ENCODE measurements at places on chromosomes 13 and 19.
A peak's percentile ranks its signal among the peaks of the same experiment; 100 is the strongest.

GRCh38 chr13:109256866-109257760 lies 529.3 kb downstream of the IRS2 start:
- DNase-seq: no peak

DNA sequence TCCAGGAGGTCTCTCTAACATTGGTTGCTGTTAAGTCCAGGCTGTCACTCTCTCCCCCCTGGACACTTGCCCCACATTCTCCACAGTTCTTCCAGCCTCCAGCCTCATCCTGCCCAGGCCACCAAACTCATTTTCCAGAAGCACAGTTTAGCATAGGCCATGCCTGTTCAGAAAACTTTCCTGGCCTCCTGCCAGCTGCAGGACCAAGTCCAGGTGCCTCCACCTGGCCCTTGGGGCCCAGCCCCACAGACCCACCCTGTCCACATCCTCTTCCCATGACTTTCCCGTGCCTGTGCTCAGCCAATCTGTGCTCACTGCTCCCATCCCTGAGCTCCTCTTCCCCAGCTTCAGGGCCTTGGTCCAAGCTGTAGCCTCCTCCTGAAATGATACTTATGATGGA lies 905.0 kb downstream of the UQCRFS1 start:
- DNase-seq: no peak

DNA sequence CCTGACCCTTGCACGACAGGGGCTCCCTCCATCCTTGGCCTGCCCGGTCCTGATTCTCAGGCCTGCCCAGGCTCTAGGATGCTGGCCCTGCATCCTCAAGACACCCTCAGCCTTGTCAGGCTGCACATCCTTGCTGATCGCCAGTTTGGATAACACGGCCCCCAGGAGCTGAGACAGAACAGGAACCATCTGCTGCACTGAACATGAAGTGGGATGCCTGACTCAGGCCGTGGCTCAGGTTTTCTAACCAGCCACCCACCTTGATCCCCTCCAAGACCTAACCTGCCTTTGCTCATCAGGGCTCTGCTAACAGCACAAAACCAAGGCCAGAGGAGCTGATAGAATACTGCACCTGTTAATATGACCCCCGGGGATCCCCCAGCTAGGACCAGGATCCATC lies 56.0 kb downstream of the EPS15L1 start:
- DNase-seq: no peak

- no peak for DNase-seq
Observed at GRCh38 chr13:44211286-44211685, 162.3 kb upstream of the SERP2 start.

DNA sequence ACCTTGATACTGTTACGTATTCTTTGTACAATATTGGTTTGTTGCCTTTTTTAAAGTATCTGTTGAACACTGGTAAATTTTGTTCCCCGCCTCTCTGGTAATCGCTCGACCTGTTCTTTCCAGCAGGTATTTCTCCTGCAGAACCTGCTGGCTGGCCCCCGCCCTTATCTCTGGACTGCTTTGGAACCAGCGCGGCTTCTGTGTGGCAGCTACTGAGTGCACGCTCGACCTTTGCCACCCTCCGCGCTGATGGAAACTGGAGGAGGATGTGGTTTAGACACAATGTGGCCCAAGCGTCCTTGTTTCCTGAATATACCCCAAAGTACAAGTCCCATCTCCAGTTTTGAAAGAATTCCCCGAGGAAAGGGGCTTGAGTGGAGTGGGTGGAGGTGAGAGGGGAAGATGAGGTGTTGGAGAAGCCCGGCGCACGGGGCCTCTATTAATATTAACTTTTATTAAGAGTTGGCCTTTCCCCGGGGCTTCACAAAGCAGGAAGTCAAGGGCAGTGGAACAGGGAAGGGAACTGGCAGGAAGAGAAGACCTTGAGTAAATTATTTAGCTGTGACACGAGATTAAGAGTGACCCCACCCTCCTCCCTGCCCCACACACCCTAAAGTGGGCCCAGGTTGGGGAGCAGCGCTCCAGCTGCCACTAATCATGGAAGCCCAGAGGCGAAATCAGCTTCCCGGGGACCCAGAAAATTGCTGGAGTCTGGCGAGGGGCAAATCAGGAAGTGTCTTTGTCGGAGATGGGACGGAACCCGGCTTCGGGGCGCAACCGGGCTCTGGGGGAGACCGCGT lies 16.0 kb downstream of the CDX2 start:
- no peak for DNase-seq

GRCh38 chr19:38089440-38089839 lies 134.6 kb downstream of the DPF1 start:
- DNase-seq: no peak

DNA sequence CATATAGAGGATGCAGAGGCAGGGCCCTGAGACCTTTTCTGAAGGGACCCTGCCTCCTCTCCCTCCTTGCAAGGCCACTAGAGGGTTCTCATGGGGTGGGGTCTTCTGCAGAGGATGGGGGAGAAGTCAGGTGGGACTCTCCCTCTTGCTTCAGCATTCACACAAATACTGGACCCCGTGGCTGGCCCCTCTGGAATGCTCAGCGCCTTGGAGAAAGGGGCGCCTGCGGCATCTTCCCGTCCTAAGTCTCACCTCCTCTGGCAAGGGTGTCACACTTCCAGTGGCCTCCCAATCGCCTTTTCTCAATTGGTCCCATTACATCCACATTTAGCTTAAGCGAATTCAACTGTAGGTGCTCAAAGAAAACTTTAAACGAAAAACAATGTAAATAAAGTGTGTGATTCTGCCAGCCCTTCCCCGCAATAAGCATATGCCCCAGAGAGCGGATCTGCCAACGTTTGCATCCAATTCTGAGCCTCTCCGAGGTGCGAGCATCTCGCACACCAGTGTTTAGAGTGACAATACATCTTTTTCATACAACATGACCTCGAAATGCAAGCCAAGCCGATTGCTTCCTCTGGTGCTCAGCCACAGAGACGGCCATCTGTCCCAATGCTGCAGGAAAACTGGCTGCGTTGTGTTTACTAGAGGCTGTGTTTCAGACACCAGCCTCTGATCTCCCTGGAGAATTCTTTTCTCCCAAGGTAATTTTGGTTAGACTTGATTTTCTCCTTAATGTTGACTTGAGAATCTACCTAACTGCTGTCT lies 69.1 kb upstream of the WASF3 start:
- no peak for DNase-seq

- no peak for DNase-seq
Observed at GRCh38 chr19:29413435-29413834, 112.4 kb upstream of the VSTM2B start.

DNA sequence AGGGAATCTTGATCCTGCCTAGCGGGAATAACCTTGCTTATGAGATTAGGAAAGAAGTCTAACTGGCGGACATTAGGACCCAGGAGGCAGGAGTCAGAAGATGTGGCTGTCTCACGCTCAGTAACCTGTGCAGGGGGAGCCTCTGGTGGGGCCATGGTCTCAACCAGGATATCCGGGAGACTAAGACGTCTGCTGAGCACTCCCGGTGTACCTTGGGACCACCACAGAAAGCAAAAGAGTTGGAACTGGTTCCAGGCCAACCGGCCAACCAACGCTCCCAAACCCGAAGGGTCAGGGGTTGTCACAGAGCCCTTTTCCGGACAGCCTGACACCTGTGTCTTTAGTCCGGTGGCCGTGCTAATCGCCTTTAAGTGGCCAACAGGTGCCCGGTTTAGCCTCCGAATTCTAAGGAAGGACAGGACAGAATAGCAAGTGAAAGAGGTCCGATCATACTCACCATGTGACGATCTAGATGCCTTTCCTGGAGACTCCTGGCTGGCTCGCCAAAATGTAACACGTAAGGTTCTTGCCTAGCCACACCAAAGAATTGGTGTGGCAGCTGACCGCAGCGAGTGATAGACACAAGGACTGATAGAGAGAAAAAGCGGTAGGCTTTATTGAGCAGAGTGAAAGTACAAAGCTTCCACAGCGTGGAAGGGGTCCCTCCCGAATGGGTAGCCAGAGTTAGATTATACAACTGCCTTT lies 103.9 kb upstream of the DIAPH3 start:
- DNase-seq: peak; percentile 9

DNA sequence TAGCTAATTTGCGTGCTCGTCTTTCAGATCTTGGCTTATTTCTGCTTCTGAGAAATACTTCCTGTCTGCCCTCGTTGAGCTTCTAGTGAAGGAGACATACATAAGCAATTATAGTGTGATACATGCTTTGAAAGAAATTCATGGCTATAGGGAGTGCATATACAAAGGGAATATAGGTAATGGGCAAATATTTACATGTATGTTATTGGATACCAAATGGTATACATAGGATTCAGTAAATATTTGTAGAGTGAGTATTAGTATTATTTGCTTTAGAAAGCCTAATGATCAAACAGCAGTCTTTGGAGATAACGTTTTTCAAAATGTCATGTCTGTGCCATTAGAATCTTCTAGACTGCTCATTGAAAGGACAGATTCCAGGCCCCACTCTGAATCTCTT lies 5.2 kb downstream of the BRCA2 start:
- no peak for DNase-seq

DNA sequence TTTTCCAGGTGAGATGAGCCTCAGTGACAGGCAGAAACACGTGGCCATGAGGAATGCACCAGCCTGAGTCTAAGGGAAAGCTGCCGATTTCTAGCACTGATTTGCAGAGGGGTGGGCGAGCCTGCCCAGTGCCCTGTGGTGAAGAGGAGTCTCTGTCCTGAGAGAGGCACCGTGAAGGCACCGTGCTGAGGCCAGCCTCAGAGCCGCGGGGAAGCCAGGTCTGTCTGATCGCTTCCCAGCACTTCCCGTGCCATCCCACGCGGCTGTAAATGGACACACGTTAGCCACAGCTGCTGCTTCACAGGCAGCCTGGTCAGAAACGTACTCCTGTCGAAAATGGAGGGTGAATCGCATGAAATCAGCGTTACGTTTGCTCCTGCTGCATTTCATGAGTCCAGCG lies 79.8 kb downstream of the ATP11A start:
- DNase-seq: no peak

DNA sequence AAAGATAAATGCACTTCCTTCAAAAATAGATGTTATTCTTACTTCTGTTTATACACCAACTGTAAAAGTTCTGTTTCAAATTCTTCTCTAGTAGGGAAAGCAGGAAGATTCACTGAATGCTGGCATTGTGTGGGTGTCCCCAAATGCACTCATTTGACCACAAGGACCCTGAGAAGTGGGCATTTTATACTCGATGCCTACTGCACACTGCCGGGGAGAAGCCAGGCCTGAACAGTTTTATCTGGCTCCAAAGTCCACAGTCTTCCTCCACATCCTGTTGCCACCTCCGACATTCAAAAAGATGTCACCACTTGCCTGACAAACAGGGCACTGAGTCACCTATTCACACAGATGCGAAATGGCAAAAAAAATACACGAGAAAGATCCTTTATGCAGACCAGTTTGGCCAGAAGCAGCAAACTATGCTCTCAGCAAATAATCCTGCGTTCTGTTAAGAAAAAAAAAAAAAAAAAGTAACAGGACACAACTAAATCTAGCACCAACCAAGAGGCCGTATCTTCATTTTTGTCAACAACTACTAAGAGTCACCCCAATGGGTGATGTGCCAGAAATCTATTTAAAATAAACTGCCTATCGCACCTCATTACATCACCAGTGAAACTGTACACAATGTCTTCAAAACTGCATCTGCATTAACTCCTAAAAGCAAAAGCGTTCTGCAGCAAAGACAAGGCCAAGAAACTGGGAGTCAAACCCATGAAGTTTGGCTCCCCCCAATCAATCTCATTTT lies 6.2 kb downstream of the ZC3H4 start:
- peak; percentile 77 for DNase-seq

DNA sequence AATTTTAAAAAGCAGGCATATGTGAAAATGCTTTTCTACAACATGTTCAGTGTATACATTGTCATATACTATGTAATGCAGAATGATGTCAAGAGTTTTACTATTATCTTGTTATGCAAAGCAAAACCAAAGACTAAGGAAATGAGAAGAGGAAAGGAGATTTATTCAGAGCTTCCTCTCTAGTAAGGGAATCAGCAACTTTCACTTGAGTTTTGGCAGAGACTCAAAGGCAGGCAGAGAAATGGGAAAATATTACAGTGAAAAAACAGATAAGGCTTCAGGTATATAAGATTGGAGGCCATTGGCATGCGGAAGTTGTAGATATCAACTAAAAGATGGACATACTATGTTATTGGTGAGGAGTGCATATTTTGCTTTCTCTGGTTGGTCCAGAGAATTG lies 512.0 kb upstream of the PCDH20 start:
- DNase-seq: no peak

GRCh38 chr13:99501848-99502301 lies 603 bp downstream of the TM9SF2 start:
- peak; percentile 11 for DNase-seq

DNA sequence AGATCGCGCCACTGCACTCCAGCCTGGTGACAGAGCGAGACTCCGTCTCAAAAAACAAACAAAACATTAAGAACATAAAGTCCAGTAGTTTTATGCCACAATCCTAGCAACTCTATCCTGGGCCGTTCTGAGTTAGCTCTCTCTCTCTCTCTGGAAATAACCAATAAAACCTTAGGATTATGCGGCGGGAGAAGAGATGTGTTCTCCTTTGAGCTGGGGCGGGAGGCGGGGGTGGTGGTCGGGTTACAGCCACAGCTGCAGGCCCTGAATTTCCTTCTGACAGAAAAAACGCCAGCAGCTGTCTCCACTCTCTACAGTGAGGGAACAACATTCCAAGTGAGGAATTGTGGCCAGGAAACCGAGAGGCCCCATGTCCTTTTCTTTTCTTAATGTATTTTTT lies 9.1 kb upstream of the PNMA8A start:
- DNase-seq: no peak

- peak; percentile 83 for DNase-seq
Observed at GRCh38 chr19:38657633-38658222, 10.3 kb downstream of the ACTN4 start.

DNA sequence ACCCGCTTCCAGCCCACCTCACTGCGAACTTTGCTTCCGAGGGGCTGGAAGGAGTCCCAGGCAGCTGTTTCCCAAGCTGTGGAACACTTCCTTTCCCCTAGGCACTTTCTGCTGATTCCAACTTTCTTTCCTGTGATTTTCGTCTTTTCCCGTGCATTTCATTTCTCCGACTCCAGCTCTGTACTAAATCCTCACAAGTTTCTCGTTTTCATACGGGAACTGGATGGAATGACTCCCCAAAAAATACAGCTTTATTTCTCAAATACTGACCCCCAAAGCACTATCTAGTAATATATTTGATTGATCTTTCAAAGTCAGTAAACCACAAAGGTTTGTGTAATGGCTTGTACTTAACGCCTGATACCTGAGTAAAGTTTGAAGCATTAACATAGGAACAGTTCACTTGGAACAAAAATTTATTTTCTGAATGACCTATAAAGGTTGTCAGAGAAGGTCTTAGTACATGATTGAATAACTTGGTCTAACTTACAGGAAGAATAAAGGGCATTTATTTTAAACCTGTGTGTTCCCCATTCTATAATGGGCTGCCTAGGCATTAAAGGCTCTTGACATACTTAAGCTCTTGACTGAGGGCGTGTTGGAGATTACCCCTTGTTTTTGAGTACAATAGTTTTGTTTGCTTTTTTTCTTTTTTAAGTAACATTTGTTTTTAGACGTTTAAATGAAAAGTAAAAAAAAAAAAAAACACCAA lies 1.3 kb upstream of the PCDH9 start:
- DNase-seq: no peak

GRCh38 chr19:50803633-50804419 lies 13.6 kb downstream of the ACP4 start:
- no peak for DNase-seq

GRCh38 chr19:41395355-41395754 lies 1.8 kb downstream of the EXOSC5 start:
- DNase-seq: no peak

GRCh38 chr19:38674388-38675171 lies 27.1 kb downstream of the ACTN4 start:
- DNase-seq: no peak

All from CD4-positive, alpha-beta T cell treated with Interleukin-4 for 4 hours (primary cell).